ENCODE measurements at places on chromosomes 3 and 15.
A peak's percentile ranks its signal among the peaks of the same experiment; 100 is the strongest.

DNA sequence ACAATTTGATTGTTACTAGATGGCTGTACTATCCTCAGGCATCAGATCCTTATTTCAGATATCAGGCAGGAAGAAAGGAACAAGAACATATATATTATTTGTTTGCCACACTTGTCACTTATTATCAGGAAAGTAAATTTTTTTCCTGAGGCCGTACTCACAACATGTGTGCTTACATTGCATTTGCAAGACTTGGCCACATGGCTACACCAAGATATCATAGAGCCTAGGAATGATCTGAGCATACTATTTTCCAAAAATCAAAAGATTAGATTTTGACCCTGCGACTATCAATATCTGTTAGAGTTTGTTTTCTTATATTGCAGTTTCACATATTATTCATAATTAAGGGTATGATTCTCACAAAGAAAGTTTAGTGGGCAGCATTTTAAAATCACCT, 426.2 kb upstream of the BCHE start:
- no peak for DNase-seq

DNA sequence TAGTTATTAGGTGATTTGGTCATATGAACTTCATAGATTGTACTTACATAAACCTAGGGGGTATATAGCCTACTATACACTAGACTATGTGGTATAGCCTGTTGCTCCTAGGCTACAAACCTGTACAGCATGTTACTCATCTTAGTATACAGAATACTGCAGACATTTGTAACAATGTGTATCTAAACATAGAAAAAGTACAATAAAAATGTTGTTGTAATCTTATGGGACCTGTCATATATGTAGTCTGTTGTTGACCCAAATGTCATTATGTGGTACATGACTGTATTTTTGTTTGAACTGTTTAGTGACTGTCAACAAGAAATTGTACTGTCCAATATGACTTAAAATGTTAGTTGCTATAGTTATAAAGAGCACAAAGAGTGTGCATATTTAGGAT, 69.8 kb downstream of the TCF12 start:
- DNase-seq: no peak

GRCh38 chr3:184742676-184743135, 30.8 kb upstream of the MAGEF1 start:
- no peak for DNase-seq

DNA sequence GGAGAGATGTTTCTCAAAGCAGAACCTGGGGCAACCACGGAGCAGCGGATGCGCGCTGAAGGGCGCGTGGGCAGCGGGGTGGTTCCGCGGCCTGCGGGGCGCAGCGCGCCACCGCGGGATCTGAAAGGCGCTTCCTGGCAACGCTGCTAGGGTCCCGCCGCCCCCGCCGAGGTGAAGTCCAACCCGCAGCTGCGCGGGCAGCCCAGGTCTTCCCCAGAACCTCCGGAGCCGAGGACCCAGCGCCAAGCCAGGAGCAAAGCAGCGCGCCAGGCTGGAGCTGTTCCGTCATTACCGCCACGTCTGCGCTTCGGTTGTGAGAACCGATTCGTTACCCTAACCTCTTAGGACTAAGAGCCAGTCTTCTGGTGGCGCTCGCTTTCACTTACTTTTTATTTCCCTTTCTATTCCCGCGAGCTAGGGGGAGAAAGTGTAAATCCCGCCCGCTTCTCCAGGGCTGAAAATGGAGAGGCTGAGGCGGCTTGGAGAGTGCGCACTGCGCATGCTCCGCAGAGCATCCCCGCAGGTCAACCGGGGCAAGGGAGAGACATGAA, 3.2 kb upstream of the GABRG3 start:
- DNase-seq: no peak

- no peak for DNase-seq
These were observed 20.5 kb upstream of the SELENOT start for GRCh38 chr3:150582620-150583019.

DNA sequence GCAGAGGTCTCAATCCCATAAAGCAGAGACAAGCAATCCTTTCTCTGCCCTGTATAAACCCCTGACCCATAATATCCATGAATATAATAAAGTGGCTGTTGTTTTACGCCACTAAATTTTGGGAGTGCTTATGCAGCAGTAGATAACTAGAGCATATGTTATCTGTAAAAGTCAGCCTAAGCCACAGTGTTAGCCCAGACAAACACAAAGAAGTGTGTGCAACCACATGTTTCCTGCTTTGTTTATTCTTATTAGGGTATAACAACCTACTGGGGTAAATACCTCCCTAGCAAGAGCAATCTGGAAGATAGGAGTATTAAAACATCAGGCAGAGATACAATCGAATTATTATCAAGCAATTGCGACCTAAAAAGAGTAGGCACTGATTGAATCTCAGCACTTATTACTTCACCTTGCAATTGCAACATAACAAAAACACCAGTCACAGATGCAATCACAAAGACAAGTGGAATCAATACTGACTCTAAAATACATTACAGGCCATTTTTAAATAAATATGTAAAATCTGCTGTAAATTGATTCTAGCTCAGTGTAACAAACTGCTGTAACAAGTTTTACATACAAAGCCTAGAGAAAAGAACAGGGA, 94.6 kb upstream of the UBE2E2 start:
- no peak for DNase-seq

GRCh38 chr15:25236861-25237155, 202.0 kb downstream of the UBE3A start:
- no peak for DNase-seq

GRCh38 chr3:47592066-47592795, 13.6 kb upstream of the CSPG5 start:
- DNase-seq: no peak

DNA sequence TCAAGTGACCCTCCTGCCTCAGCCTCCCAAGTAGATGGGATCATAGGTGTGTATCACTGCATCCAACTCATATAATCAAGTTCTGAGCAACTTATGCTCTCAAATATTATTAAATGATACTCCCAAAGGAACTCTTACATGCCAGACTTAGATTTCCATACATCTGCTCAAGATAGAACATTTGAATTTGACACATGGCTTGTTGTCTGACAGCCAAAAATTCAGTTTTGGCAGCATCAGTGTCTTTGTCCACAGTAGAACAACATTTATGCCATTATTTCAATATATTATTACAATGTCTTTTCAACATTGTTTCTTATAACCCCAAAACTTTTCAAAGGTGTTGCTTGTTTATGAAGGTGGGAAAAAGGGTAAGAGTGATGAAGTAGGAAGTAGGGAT, 116.2 kb downstream of the SUCNR1 start:
- no peak for DNase-seq

- no peak for DNase-seq
These were observed 37.4 kb upstream of the CILP start for GRCh38 chr15:65248511-65249255.

DNA sequence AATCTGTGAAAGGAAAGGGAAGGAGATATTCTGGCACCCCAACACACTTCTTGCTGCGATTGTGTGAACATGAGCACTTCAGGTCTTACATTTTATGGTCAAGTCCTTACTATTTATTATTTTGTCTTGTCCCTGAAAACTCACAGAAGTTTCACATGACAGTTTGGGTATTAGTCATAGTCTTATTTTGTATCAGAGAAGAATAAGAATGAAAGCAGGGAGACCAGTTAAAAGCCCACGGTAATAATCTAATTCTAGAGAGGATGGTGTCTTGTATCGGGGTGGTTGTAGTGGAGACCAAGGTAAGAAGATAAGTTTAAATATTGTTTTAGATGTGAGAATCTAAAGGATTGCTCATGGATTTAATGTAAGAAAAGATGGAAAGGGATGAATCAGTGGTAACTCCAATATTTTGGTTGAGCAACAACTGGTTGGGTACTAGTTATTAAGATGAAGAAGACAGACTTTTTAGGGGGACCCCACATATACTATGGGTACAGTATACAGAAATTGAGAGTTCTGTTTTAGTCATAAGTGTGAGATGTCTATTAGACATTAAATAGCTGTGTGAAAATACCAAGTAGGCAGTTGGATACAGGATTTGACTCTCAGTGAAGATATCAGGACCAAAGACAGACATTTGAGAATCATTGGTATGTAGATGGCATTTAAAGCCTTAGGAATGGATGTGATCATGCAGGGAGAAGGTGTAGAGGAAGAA, 227.6 kb downstream of the MFSD1 start:
- no peak for DNase-seq

GRCh38 chr3:48273594-48274211, 32.8 kb downstream of the ZNF589 start:
- DNase-seq: peak; percentile 43

- DNase-seq: no peak
These were observed 50.4 kb downstream of the DCLK3 start for GRCh38 chr3:36713904-36714303.

GRCh38 chr3:171977860-171978259, 61.5 kb upstream of the FNDC3B start:
- no peak for DNase-seq

- DNase-seq: no peak
These were observed 41.7 kb downstream of the SHC4 start for GRCh38 chr15:48922046-48922445.

DNA sequence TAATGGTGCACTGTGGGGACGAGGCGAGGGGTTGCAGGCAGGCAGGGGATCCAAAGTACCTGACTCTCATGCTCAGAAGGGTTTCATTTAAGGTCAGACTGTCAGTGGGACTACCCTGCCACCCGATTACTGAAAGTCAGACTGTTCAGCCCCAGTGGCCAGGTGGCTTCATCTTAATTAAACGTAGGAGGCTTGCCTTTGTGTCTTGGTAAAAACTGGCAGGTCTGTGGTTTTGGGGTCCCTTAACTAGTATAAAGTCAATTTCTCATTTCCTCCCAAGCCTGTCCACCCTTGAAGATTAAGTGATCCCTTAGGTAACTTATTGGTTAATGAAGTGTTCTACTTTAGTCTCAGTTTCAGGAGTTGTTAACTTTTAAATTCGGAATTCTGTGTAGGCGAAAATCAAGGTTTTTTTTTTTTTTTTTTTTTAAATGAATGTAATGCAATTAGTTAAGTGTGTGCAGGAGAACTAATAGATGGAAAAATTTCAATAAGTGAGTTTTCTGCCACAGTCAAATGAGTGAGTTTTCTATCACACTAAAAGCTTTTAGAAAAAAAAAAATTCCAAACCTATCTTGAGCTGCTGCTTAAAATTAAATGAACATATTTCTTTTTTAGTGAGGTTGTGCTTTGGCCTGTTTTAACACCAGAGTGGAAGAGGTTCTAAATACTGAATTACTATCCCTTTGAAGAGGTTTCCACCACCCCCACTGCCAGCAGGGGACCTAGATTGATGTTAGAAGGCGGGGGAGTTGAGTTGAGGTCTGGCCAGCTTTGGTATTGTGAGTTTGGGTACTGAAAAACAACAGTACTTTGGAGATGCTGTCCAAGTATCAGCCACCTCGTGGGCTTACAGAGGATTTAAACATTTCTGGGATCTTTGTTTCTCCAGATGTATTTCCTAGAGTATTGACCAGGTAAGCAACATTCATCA, 15.2 kb downstream of the ITPR1 start:
- no peak for DNase-seq
